T-cell (primary cell): ENCODE measurements at places on chromosomes 6 and 20.

GRCh38 chr6:36839749-36840431 lies 646 bp upstream of the CPNE5 start:
- DNase-seq: peak; percentile 25

DNA sequence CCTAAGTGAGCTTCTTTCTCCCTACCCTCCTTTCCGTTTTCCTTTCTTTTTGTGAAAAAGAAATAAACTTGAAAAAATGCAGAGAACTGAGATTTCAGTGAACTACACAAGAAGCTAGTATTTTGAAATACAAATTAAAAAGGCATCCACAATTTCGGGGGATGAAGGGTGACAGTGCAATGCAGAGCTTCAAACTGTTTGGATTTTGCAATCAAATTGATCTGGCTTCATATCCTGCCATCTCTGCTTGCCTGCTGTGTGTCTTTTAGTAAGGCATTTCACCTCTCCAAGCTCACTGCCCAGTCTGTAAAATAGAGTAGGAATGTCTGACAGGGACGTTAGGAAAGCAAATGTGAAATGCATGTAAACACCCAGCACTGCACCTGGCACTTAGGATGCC lies 258.0 kb downstream of the HACE1 start:
- DNase-seq: no peak

DNA sequence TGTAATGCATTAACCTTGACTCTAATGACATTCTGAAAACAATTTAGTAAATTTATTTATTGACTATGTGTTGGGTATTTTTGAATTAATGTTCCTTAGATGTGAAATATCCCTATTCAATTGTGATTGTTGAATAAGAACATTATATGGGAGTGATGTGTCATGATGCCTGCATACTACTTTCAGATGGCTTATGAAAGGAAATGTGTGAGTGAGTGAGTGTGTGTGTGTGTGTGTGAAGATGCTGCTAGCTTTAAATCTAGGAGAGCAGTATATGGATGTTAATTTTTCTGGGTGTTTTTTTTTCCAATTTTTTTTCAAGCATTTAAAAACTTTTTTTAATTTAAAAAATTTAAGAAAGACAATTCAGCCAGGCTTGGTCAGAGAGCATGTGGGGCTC lies 32.5 kb upstream of the NT5E start:
- no peak for DNase-seq

- no peak for DNase-seq
These were observed 70.3 kb upstream of the ELOVL5 start for GRCh38 chr6:53419026-53419425.

DNA sequence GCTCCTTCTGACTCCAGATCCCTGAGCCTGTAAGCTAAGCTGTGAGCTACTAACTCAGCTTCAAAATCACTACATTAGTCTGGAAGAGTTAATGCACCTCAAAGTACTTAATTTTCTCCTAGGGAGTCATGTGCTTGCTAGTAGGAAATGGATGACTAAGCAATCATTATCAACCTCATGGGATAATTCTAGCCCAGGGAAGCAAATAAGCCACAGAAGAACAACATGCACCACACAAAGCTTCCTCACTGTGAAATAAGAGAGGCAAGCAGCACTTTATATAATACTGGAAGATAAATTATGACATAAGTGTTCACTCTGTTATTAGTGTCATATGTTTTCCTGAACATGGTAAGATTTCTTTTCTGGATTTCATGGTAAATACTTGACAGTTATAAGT lies 57.9 kb upstream of the RCAN2 start:
- no peak for DNase-seq

- DNase-seq: no peak
These were observed 170.7 kb downstream of the EPHA7 start for GRCh38 chr6:93248631-93249030.

GRCh38 chr20:11917663-11918062 lies at the start of gene BTBD3:
Gene BTBD3 (plus strand): TSS chr20:11917893. CDS start chr20:11918276, 383 bp downstream.
- no peak for DNase-seq

DNA sequence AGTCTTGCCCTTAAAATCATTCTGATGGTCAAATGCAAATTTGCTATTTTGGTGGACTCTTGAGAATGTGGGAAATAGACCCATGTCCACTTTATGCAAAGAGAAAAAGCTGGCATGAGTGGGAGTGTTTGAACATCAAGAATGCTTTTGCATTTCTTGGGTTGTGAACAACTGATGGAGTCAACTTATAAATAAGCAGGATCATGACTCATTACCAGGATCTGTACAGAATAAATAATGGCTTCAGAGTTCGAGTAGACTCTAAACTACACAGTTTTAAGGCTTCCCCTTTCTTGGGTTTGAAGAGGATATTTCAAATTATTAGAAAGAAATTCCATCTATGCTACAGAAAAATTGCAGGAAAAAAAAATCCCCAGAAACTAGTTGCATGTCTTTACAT lies 195.5 kb downstream of the EYA4 start:
- DNase-seq: no peak

DNA sequence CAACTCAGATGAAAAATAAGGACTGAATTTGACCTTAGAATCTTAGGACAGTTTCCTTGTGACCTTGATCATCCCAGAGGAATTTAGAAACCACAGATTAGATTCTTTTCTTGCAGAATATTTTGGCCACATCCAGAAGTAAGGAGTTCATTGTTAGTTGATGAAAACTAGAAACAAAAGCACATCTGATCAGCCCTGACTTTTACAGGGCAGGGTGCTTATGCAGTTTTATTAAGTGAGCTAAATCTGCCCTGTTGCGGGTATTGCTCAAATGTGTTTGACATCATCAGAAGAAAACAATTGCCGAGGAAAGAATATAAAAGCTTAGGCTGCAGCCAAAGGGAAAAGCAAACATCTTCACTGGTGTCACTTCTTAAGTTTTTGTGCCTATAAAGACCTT lies 100.8 kb downstream of the MTFR2 start:
- DNase-seq: no peak

GRCh38 chr6:16762268-16762549 lies 949 bp upstream of the ATXN1 start:
- no peak for DNase-seq

- DNase-seq: no peak
These were observed 226.8 kb downstream of the C6orf118 start for GRCh38 chr6:165082636-165083035.

DNA sequence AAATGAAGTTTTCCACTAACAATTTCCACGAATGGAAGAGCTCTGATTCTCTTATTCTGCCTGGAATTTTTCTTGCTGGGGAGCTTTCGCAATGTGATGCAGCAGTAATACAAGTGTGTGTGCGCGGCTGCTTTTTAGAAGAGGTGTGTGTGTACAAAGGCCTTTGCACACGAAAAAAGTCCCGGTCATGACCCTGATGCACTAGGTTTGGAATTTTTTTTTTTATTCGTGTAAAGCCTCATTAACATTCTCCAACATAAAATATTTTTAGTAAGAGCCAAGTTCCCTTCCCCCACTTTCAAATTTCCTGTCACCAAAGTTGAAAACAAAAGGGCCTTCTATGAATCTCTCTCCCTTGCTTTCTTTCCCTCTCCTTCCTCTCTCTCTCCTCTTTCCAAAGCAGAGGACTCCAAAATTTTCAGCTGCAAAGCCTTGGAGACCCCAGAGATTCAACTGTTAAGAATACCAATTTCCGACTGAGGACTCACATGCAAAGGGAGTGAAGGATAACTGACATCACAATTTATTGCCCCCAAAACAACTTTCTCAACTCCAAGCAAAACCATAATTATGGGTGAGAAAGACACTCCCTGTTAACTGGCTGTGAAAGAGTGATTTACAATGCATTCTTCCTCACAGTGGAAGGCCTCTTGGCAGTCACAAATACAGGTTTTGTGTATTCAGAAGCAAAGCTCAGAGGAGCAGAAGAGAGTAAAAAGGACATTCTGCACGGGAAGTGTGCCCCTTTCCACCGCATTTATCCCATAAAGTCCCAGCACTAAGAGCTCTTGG lies 421.2 kb upstream of the JARID2 start:
- DNase-seq: no peak

DNA sequence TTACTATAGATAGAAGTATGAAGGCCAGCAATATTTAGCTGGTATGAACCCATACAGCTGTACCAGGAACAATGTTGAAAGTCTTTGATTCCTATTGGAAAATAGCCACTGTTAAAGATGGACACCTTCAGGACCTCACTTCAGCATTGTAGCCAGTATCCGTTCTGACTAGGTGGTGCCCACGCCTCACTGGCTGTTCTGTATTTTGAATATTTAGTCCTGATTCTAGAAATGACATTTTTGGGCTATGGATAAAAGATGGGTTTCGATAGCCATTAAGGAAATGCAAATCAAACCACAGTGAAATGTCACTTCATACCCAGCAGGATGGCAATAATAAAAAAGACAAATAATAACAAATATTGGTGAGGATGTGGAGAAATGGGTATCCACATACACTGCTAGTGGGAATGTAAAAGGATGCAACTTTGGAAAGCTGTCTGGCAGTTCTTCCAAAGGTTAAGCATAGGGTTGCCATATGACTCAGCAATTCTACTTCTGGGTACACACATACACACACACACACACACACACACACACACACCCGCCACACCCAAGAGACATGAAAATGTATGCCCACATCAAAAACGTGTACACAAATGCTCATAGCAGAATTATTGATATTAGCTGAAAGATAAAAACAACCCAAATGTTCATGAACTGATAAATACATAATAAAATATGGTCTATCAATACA lies 56.8 kb downstream of the UTRN start:
- no peak for DNase-seq

- no peak for DNase-seq
These were observed 3.6 kb upstream of the CEBPB start for GRCh38 chr20:50186987-50187402.

GRCh38 chr6:125962900-125963497 lies 6.4 kb downstream of the HINT3 start:
- DNase-seq: no peak

GRCh38 chr6:26533532-26533931 lies 4.6 kb upstream of the HMGN4 start:
- DNase-seq: no peak

DNA sequence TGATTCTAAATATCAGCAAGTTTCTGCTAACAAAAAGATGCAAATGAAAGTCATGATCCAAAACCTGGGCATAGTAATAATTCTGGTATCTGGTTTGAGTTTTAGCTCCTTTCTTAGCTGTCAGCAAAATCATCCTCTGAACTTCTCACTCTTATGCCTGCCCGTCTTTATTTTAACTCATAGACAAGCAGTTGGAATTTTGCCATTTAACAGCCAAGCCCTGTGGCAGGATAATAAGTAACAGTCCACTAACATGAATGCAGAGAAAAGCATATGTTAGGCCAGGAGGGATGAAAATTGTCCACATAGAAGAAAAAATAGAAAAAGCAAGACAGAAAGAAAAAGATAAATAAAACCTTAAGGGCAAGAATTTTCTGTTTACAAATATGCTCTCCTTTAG lies 170.0 kb upstream of the LAMA2 start:
- no peak for DNase-seq

- no peak for DNase-seq
These were observed 16.8 kb upstream of the SIRPB1 start for GRCh38 chr20:1636621-1637020.

GRCh38 chr20:48275286-48276020 lies 490.2 kb upstream of the SULF2 start:
- DNase-seq: no peak

DNA sequence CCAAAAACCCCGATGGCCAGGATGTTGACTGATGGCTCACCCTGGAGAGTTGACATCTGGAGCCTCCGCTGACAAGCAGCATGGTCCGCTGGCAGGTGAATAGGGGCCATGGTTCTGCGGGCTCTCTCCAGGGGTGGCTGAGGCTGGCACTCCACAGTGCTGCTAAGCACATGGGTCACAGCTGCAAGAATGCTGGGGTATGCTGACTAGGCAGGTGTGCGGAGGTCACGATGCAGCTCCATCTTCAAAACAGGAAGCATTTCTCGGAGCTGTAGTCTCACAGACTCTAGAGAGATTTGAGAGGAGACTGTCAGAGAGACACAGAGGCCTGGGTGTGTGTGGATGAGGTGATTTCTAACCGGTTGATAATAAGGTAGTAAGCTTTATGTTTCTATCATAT lies 341.6 kb downstream of the NRN1 start:
- peak; percentile 45 for DNase-seq

DNA sequence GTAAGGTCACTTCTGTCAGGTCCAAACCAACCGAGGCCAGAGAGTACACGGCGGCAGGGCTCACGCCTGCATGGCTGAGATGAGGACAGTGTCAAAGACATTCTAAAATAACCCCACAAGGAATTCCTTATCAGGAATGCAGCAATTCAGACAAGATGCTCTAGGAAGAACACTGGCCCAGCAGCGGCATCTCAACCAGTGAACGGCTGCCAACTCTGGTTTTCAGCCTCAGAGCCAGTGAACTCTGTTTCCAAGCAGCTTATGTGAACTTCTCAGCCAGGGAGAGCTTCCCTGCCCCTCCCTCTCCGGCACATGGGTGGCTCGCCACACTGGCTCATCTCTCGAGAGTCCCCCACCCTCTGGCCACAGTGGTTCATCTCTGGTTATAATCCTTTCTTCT lies 36.9 kb downstream of the KCNQ2 start:
- no peak for DNase-seq

DNA sequence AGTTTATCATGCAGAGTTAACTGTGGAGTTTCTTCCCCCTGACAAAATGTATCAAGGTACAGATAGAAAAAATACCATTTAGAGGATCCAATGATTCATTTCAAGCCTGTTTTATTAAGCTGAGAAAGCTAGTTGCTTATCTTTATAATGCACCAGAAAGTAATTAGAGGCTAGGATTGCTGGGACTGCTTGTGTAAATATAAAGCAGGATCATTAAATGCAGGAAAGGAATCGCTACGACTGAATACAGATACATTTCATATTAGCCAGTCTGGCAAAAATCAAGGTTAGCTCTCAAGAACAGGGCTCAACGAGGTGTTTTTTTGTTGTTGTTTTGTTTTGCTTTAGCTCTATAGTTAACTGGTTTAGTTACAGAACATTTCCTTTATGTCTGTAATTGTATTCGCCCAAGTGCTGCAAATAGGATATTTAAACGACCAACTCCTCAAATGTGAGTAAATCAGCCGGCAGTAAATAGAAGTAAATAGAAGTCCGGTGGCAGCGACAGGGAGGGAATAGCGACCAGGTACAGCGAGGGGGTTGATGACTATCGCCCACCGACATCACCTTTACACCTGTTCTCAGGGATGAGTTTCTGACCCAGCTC lies 748 bp downstream of the UBE2J1 start:
- no peak for DNase-seq
